ENCODE measurements at places on chromosomes 7 and 10.

DNA sequence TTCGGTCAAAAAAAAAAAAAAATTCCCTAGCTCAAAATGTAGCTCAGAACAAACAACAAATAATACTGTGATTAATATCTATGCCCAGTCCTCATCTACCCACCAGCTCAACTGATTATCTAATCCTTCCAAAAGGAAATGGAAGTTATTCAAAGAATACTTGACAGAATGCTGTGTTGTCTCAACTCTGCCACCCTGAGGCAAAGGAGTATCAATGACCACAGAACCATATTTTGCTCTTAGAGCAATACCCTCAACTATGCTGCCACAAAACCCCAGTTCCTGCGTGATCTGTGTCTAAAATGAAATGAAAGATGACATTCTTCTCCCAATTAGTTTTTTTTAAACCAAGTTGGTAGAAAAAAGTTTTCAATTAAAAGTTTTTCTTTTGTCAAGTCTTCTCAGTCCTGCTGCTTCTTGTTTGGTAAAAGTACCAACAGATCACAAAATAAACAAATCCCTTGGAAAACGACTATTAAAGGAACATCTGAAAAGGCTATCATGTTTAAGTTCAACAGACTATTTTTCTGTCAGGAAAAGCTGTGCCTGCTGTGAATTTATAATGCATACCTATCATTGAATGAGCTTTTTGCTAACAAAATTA, 21.6 kb downstream of the RBM28 start:
- DNase-seq: no peak

- DNase-seq: no peak
Observed at GRCh38 chr10:100679327-100679726, 66.1 kb upstream of the PAX2 start.

- DNase-seq: no peak
Observed at GRCh38 chr10:132294561-132295318, 13.0 kb downstream of the STK32C start.

- no peak for DNase-seq
Observed at GRCh38 chr10:95168694-95169093, 25.3 kb upstream of the ACSM6 start.

DNA sequence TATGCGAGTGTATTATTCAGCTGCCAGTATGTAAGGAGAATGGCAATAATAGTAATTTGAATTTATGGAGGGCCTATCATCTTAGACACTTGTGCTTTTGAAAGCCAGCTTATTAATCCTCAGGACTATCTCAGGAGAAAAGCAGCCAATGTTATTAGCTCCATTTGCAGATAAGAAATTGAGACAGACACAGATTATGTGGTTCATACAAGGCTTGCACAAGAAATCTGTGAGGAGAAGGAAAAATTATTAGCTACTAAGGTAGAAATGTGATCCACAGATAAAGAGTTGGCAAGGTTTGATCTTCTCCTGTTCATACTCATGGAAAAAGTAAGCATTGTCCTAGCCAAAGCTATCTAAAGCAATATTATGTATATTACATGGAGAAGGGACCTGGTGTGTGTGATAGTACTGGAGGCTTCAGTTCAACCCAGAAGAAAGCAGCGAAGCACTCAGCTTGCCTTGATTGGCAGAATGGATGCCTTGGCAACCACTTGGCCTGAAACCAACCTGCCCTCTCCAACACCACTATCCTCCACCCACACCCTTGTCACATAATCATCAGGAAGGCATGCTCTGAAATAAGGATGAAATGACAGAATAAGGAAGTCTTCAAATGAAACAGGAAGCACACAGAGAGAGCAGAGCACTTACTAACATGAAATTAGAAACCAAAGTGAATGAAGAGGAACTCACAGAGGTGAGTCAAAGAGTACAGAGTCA, 18.0 kb downstream of the MACC1 start:
- no peak for DNase-seq

DNA sequence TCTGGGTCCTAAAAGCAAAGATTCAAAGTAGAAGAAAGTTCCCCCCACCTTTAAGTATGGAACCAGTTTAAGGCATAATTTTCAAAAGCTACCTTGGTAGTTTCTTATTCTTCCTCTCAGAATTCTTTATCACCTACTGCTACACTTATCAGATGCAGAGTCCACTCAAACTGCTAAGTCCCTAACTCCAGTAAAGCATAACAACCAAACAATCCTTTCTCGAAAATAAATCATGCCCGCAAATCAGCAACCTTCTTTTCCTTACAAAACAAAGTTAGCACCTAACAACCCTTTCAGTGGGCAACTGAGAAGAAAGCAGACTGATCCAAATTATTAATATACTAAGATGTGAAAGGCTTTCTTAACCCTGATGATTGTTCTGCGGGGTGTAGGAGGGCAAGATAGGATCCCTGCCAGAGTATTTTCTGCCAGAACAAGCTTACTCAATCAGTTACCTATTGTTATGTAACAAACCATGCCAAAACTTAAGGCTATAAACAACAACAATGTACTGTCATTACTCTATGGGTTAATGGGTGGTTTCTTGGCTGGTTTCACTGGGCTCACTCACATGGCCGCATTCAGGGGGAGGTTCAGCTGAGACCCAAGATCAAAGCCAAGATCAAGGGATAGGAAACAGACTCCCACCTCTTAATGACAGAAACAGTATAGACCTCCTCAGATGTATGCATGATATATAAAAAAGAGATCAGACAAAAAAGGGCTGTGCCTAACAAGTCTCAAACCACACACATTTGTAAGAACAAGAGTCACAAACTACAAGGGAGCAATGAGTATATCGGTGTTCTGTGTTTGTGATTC, 42.0 kb downstream of the CCDC6 start:
- no peak for DNase-seq

GRCh38 chr10:88892222-88892967, 12.3 kb downstream of the STAMBPL1 start:
- DNase-seq: no peak

GRCh38 chr7:12801107-12801506, 113.7 kb downstream of the ARL4A start:
- peak; percentile 39 for DNase-seq

- no peak for DNase-seq
Observed at GRCh38 chr7:18290223-18290622, 205.3 kb upstream of the HDAC9 start.

GRCh38 chr10:50990568-50991455, 83.5 kb upstream of the PRKG1 start:
- DNase-seq: no peak

GRCh38 chr7:152527610-152528032, 91.8 kb upstream of the KMT2C start:
- DNase-seq: no peak

DNA sequence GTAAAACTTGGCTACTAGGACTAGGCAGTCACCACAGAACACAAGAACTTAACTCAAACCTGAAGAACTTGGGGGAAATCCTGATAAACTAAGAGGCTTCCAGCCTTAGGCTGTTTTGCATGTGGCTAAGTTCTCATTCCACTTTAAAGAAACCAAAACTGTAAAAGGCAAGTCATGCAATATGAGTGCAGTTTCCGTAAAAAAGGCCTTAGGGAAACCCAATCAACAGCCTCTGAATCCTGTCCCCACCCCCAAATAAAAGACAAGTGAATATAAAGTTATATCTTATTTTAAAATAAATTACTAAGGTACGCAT, 95.1 kb downstream of the USP6NL start:
- DNase-seq: no peak

DNA sequence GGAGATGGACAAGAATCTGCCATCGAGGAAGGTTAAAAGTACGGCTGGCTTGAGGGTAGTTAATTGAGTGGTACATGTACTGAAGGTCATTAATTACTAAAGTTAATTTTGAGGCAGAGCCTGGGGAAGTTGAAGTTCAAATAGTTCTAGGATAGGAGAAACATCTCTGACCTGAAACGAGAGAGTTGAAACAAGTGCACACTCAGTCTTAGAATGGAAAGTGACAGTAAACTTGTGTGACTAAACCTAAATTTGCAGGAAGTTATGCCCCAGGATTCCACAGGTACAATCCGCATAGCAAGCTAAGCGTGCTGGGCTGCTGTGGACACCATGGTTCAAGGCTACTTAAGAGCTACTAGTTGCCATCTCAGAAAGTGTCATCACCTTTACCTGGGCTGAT, 209.9 kb downstream of the CHCHD3 start:
- no peak for DNase-seq

DNA sequence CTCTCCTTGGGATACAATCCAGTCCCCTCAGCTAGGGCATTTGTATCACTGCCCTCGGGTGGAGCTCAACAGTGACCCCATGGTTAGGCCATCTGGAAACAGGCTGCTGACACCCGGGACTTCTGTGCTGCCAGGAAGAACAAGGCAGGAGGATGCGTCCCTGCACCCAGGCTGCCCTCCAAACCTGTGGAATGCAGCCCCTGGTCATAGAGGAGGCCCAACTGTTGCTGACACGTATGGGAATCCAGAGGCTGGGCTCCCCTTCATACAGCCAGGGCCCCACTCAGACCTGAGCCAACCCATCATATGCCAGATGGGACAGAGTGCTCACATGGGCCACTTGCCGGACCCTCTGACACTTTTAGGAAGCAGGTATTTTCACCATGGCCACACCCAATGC, 45.5 kb upstream of the SRGN start:
- no peak for DNase-seq

DNA sequence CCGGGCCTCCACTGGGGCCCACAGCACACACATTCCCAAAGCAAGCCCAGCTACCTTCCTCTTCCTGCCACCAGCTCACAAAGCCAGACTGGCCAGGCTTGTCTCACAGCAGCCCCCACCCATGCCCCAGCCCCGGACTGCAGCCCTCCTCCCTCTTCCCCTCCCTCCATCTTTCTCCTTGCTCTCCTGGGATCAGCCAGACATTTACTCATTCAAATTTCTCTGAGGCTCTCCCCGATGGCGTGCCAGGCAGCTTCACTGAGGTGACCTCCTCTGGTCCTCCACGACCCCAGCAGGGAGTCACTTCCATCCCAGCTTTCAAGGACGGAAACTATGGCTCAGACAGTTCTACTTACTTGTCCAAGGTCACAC, 187.5 kb downstream of the GRID1 start:
- peak; percentile 24 for DNase-seq

- DNase-seq: peak; percentile 58
Observed at GRCh38 chr7:65307651-65308299, 65.9 kb upstream of the ZNF92 start.

DNA sequence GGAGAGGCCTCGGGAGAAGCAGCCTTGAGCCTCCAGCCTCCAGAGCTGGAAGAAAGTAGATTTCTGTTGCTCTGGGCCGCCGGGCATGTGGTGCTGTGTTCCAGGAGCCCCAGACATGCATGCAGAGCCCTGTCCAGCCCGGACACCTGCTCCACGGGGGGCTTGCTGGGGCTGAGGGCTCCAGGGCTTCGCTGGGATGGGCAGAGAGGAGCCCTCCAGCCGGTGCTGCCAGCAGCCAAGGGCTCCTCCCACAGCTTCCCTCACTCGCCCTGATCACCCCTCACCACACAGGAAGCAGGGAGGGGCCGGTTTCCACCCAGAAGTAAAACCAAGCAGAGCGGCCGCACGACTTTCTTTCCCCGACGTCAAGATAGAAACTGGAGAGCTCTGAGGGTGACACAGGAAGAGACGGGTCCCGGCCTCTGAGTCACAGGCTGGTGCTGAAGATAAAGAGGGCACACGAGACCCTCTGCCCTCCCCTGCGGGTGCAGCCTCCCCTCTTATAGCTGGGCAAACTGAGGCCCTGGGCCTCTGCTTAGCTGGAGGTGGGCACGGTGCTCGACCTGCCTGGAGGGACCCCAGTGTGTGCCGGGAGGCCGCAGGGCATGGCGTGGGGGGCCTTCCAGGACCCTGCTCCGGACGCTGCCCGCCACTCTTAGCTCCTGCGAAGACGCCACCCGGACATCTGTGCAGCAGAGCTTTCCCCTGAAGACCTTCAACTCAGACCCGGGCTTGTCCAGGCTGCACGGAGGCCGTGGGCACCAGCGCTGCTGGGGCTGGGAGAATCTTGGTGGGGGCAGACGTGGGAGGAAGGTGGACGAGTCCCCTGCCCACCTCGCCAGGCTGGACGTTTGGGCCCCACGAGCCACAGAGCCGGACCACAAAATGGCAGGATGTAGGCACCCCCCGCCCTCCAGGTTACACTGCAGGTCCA, 31.1 kb downstream of the ADAP1 start:
- no peak for DNase-seq

GRCh38 chr10:48707472-48707871, 22.8 kb downstream of the WDFY4 start:
- no peak for DNase-seq

DNA sequence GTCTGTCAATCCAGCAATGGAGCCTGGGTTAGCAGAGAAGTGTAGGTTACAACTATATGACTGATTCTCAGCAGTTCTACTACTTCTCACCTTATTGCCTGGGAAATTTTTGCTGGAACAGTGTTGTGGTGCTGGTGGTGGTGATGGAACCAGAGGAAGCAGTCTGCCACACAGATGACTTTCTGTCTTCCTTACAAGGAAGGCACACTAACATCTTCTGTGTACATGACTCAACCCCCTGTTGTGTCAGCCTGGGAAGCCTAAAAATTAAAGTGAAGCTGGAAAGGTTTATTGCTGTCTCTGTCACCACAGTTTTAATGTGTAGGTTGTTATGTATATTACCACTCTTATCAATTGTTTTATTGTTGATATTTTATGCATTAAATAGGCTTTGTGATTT, 40.3 kb downstream of the ANKRD7 start:
- no peak for DNase-seq

GRCh38 chr7:81484261-81484660, 285.6 kb downstream of the HGF start:
- no peak for DNase-seq

DNA sequence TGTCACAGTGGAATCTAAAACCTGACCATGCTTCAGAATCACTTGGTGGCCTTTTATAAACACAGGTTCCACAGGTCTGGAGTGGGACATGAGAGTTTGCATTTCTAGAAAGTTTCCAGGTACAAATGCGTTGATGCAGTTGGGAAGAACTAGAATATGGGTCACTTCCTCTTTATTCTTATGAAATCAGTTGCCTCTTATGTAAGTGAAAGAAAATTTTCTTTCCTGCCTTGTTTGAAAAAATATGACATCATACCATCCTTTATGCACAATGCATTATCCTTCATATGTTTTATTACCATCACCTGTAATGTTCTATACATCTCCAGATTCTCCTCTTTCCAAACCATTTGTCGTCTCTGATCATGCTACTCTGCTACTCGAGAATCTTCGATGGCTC, 44.0 kb downstream of the PLXNA4 start:
- DNase-seq: no peak

DNA sequence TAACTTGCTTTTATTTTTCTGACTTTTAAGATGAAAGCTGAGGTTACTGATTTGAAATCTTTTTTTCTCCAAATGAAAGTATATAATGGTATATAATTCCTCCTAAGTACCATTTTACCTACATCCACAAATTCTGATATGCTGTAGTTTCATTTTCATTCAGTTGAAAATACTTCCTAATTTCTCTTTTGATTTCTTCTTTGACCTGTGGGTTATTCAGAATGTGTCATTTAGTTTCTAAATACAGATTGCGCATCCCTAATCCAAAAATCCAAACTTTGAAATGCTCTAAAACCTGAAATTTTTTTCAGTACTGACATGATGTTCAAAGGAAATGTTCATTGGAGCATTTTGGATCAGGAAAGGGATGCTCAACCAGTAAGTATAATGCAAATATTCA, 168.7 kb downstream of the CELF2 start:
- no peak for DNase-seq

- DNase-seq: no peak
Observed at GRCh38 chr7:46169384-46169755, 248.3 kb upstream of the IGFBP3 start.

GRCh38 chr10:62076891-62077290, 175.4 kb downstream of the ARID5B start:
- DNase-seq: no peak

- DNase-seq: no peak
Observed at GRCh38 chr10:121449482-121449924, 148.7 kb downstream of the FGFR2 start.
